ENCODE measurements at places on chromosomes 12 and 14.

DNA sequence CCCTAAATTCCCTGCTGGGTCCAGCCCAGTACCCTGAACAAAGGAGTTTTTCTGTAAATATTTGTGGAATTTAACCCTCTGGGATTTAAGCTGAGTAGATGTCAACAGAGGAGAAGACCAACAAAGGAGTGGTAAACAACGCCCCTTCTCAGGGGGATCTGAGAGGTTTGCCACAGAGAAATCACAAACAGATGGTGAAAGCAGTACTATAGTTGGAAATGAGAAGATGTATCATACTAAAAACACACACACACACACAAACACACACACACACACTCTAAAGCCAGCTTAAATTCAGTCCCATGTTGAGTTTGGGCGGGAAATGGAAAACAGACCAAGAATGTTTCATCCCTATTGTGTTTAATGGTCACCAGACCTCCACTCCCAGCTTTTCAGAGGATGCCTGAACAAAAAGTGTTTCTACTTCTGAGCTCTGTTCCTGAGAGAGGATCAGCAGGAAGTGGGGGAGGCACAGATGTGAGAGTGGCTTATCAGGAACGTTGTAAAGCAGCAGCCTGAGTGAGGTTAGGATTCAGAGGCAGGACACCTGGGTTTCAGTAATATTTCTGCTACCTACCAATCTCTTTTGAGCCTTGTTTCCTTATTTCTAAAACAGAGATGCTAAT lies 3.2 kb downstream of the BIN2 start:
- peak; percentile 58 for DNase-seq

GRCh38 chr14:54920052-54920451 lies 17.4 kb upstream of the GCH1 start:
- no peak for DNase-seq

DNA sequence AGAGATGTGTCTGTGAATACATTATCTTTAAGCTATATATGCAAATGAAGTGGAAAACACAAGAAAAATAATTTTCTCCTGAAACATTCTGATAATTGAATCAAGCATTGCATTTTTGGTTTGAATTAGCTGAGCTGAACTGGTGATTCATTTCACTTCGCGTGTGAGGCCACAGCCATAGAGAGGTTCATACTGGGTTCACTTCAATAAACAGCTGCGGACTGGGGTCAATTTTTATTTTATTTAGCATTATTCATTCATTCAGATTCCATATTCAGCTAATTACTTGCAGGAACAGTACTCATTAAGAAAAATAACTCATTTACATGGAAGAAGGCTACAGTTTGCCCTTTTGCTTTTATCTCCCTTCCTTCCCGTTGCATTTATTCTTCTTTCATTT lies 195.2 kb upstream of the LRIG3 start:
- no peak for DNase-seq

- no peak for DNase-seq
Measured at GRCh38 chr12:124603831-124604251, 36.4 kb upstream of the NCOR2 start.

DNA sequence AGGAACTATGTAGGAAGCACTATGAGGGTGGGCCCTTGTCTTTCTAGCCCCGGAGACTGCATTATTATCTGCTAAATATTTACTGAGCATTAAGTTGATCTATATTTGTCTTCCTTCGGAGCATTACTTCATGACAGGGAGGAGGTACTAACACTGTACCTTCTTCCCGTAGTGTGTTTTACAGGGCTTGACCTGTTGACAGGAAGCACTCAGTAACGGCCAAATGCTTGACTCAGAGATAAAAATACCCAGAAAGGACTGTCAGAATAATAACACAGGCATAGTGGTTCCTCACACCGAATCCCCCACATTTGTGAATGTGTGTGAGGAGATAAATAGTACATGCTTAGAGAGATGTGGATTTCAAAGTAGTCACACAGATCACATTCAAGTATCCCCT lies 466.6 kb downstream of the EGLN3 start:
- DNase-seq = peak; percentile 36

DNA sequence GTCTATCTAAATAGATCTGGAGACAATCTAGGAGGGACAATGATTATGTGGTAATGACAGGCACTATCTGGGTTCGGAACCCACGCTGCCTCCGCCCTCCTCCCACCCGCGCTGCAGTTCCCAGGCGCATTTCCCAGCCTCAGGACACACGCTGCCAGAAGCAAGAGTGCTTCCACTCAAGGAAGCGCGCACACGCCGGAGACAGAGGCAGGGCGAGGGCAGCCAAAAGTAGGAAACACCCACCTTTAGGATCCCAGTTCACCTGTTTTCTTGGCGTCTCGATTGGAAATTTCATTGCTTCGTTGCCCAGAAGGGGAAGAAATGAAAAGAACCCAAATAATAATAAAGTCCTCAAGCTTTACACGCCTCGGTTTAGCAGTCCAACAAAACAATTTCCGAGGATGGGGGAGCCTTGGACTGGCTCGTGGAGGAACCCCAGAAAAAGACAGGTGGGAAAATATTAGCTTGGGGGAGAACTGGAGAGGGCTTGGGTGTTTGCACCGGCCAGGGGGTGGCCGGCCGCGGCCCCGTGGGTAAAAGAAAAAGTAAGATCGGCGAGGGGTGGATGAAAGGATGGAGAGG lies 474 bp downstream of the KCNK10 start:
- DNase-seq = no peak

DNA sequence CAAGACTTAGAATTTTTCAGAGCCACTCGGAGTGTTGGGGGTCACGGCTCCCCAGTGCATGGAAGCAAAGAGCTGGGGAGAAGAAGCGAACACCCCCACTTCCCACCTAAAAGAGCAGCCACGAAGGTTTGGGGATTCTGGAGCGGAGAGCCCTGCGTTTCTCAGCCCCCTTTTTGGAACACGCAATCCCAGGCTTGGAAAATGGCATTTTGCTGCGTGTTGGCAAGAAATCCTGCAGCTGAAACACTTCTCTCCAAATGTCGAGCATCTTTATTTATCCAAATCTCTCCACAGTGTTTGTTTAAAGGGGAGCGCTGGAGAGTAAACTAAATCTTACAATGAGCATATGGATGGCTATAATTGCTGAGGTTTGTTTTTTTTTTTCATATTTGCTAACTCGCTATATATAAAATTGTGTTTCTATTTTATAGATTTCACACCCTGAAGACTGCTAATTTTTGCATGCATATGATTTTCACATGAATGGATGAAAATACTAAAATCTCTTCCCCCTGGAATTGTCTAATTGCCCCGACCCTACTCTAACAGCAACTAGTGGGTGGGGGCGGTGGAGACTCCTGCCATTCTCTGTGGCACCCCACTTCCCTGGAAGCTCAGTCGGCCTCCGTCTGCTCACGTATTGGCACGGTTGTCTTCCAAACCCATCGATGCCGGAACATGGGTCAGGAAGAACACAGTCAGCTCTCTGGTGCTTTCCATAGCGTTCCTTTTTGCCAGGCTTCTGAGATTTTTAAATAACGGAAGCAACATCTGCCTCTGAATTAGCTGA lies 120.5 kb downstream of the GCH1 start:
- DNase-seq = no peak

GRCh38 chr14:37595809-37596621 lies 586 bp downstream of the TTC6 start:
- DNase-seq = no peak

DNA sequence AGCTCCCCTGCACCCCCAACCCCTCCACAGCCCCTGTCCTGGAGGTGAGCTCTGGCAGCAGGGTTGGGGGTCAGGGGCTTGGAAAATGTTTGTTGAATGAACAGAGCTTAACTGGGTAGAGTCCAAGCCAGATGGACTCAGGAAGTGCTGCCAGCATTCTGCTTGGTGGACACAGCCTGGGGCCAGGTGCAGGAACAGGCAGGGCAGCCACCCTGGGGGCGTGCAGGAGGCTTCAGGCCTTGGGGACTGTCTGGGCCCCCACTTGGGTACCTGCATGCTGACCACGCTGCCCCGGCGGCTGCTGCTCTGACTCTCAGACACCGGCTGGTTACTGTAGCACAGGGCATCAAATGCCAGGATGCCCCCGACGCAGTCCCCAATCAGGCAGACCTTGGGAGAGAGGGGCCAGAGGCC lies 15.7 kb downstream of the ARL6IP4 start:
- no peak for DNase-seq

- peak; percentile 21 for DNase-seq
Measured at GRCh38 chr14:95935228-95935822, 58.7 kb downstream of the TUNAR start.

- no peak for DNase-seq
Measured at GRCh38 chr14:33855672-33856071, 95.2 kb downstream of the EGLN3 start.

DNA sequence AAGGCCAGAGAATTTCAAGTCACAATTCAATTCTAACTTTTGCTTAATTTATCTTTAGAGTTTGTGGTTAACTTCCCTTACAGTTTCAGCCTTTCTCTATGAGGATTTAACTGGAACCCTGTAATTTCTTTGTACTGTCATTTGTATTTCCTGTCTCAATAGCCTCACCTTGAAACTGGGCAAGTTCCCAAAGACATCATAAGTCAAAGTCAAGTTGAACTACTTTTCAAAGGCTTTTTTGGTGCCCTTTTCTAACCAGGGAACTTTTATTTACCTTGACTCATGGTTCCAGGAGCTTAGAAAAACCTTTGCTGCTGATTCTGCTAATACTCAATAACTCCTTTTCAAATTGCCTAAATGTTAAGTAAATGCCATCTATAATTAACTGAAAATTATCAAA lies 200.8 kb upstream of the KRR1 start:
- DNase-seq = no peak

DNA sequence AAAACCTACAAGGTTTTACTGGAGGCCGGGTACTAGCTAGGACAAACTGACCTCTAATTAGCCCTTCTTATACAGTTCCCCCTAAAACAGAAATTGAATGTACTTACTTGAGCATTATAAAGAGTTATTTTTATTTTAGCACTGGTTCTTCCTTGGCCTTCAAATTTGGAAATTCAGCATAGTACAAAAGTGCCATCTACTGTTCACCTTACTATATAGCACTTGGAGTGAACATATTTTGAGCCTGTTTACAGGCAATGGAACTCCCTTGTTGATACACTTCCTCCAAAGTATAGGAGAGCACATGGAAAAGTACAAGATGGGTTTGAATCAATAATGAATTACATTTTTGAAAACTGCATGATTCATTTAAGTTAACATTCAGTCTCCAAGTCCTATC lies 3.9 kb upstream of the POC1B start:
- peak; percentile 76 for DNase-seq

DNA sequence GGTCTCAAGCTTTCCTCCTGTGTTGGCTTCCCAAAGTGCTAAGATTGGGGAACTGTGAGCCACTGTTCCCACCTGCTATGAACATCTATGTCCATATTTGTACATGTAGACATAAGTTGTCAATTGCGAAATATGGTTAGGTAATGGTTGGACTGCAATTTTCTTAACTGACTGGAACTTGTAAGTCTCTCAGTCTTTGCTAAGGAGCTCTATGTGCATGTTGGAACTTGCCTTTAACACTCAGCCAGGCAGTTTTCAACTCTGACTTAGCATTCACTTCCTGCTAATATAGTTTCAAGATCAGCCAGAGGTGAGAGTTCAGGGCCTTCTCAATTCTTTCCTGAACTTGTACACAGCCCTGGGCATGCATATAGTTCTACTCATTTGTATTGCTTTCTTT lies 44.5 kb upstream of the EEA1 start:
- DNase-seq = peak; percentile 90

DNA sequence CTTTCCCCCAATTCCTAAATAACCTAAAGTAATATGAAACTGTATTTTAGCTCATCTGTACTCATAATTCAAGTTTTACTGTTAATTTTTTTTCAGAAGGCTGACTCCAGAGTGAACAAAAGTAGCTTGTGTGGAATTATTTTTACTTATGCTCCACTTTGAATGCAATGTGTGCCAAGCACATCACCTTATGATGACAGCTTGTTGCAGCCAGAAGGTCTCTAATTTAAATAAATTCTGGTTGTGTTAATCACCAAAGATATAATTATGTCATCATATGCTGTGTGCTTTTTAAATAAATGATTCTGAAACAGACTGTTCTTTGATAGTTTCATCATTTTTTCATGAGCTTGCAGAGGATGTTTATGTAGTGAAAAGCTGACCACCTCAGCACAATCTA lies 283.1 kb downstream of the TMEM117 start:
- DNase-seq = no peak

- DNase-seq = no peak
Measured at GRCh38 chr14:105899657-105900397, 373.4 kb downstream of the TMEM121 start.

- no peak for DNase-seq
Measured at GRCh38 chr14:104657563-104658324, 31.7 kb upstream of the INF2 start.

DNA sequence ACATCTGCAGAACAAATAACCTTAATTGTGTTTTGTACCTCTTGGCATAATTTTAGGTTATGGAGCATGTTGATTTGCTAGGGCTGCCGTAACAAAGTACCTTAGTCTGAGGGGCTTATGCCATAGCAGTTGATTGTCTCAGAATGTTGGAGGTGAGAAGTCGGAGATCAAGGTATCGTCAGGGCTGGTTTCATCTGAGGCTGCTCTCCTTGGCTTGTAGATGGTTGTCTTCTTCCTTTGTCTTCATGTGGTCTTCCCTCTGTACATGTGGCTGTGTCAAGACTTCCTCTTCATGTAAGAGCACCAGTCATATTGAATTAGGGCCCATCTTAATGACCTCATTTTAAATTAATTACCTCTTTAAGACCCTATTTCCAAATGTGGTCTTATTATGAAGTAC lies 64.4 kb upstream of the PTHLH start:
- DNase-seq = no peak

- peak; percentile 50 for DNase-seq
Measured at GRCh38 chr12:47741340-47741703, 16.0 kb upstream of the ENDOU start.

DNA sequence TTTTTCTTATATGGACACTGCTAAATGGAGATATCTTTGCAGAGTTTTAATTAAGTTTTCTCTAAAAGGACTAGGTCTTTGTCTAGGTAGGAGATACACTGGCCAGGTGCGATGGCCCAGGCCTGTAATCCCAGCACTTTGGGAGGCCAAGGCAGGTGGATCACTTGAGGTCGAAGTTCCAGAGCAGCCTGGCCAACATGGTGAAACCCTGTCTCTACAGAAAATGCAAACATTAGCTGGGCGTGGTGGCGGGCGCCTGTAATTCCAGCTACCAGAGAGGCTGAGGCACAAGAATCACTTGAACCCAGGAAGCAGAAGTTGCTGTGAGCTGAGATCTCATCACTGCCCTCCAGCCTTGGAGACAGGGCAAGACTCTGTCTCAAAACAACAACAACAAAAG lies 17.1 kb upstream of the CERS5 start:
- DNase-seq = no peak

GRCh38 chr14:44896275-44897040 lies 65.3 kb downstream of the KLHL28 start:
- DNase-seq = no peak

All from cardiac fibroblast (primary cell).